ENCODE measurements at places on chromosomes 16 and 17.

DNA sequence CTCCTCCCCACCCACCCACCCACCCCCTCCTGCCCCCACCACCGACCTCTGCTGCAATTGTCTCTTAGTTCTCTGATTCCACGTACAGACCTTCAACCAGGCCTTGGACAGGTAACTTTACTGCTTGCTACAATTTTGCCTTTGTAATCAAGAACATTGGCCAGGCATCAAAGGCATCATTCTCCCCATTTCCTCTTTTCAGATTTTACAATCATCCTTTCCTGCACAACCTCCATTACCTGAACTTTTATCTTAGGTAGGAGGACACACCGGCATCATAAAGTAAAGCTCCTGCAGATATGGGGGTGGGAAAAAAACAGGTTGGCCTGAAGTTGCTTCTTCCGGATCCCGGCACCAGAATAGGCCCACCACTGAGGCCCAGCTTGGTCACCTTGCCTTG, 25.7 kb upstream of the SUPT4H1 start:
- no peak for DNase-seq

- DNase-seq = peak; percentile 24
Observed at GRCh38 chr17:28043741-28044140, 1.3 kb downstream of the NLK start.

DNA sequence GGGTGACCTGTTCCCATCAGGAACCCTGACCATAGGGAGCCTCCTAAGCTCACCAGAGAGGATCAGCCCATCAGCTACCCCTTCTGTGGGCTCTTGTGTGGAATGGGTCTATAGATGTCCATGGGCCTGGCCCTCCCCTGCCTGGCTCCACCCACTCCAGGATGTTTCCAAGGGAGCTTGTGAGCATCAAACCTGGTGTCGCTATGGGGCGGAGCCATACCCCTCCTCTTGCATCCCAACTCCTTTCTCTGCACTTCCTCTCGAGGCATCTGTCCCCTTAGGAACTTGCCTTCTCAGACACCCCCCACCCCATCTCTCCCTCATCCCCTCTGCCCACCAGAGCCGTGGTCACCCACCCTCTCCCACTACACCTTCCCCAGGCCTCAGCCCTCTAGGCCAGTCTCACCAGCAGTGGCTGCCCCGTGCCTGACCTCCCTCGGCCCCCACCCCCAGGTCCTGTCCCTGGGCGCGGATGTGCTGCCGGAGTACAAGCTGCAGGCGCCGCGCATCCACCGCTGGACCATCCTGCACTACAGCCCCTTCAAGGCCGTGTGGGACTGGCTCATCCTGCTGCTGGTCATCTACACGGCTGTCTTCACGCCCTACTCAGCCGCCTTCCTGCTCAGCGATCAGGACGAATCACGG, 10.4 kb downstream of the KCNH6 start:
- no peak for DNase-seq

- DNase-seq = no peak
Observed at GRCh38 chr17:67995570-67996263, 552 bp downstream of the C17orf58 start.

DNA sequence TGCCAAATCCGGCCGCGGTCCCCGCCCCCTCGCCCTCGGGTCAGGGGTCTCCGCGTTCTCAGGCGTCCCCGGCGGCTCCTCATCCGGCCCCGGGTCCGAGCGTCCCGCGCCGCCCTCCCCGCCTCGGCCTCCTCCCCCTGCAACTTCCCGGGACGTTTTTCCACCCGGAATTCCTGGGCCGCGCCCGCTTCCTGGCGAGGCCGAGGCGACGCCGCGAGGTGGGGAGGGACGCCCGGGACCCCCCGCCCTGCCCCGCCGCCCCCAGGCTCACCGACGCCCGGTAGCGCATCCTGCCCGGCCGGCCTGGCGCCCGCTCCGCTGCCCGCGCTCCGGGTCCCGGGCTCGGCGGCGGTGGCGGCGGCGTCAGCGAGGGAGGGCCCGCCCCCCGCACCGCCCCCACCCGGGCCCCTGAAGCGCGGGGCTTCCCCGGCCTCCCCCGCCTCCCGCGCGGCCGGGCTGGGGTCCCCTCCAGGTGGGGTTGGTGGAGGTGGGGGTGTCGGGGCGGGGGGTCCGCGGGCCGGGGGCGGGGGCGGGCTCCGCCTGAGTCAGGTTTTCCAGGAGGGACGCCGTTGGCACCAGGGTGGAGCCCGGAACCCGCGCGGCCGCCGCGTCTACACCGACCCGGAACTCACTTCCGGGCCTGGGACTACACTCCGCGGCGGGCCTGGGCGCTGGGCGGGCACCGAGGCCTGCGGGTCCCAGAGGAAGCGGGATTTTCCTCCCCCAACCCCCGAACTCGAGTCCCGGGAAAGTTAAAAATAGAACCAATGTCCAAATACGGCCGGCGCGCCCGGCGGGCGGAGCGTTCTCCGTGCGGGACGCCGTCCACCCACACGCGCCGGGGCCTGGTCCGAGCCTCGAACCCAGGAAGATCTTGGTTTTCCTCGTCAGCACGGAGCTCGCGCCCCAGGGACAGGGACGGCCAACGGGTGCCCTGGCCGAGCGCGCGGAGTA, 6.8 kb downstream of the MYO1C start:
- peak; percentile 74 for DNase-seq

DNA sequence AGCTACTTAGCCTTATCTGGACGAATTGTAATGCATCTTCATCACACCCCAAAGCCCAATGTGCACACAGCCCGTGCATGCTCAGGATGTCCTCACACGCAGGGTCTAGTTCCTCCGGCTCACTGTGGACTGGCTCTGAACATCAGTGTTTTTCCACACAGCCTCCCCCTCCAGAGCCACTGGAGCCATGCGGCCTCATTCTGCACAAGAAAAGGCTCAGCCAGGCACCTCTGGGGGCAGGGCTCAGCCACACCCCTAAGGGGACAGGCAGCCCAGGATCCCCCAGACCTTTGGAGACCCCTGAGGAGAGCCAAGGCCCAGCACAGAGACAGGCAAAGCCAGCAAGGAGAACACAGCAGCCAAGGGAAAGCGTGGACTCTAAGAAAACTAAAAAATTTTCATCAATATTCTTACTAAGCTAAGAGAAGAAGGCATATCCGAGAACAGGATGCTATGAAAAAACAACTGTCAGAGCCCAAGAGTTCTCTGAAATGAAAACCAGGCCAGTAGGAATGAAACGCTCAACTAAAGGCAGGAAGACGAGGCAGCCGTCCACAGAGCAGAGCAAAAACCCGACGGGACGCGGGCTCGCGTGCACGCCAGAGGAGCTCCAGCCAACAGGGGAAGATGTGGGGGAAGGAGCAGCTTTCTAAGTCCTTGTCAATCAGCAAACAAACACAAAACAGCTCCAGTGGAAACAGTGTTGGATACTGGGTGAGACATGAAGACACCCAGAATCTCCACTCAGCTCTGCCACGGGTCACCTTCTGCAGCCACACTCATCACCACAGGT, 34.5 kb downstream of the MAP1LC3B start:
- DNase-seq = no peak

DNA sequence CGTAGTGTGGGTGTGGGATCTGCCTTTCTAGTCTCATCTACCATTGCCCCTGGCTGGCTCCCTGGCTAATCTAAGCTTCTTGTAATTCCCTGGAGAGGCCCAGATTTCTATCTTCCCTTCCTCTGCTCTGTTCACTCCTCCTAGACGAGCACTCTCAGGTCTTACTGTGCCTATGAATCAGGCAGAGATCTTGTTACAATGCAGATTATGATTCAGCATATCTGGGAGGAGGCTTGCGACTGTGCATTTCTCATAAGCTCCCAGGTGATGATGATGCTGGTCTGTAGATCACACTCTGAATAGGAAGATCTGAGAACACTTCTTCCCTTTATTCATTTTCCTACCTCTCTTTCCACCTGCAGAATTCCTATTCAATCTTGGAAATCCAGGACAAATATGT, 200.1 kb downstream of the CBLN1 start:
- peak; percentile 35 for DNase-seq

- DNase-seq = no peak
Observed at GRCh38 chr17:76176701-76177574, 35.9 kb upstream of the FOXJ1 start.

DNA sequence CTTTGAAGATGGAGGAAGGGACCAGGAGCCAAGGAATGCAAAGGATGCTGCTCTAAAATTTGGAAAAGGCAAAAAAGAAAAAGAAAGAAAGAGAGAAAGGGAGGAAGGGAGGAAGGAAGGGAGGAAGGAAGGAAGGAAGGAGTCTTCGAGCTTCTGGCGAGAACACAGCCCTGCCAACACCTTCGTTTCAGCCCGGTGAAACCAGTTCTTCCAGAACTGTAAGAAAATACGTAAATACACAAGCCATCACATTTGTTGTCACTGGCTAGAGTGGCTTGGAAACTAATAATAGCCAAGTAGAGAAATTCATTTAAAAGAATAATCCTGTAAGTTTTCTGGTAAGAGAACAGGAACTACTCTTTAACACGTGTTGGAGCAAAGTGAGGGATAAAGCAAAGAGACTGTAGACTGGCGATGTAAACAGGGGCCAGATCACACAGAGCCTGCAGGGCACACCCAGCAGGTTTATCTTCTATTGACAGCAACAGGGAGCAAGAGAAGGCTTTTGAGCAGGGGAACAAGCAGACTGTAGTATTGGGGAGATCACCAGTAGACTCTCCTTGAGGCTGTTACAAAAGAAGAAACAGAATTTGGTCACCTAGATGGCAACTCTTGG, 188.7 kb upstream of the MPHOSPH6 start:
- no peak for DNase-seq

- peak; percentile 19 for DNase-seq
Observed at GRCh38 chr16:21598701-21599121, 666 bp upstream of the METTL9 start.

- no peak for DNase-seq
Observed at GRCh38 chr16:85202631-85203461, 90.6 kb upstream of the CIBAR2 start.

GRCh38 chr16:77596261-77596660, 126.1 kb upstream of the NUDT7 start:
- no peak for DNase-seq

GRCh38 chr16:74297145-74297665, 591 bp downstream of the PSMD7 start:
- peak; percentile 46 for DNase-seq

GRCh38 chr16:2358811-2359210, 18.3 kb upstream of the ABCA3 start:
- DNase-seq = no peak

DNA sequence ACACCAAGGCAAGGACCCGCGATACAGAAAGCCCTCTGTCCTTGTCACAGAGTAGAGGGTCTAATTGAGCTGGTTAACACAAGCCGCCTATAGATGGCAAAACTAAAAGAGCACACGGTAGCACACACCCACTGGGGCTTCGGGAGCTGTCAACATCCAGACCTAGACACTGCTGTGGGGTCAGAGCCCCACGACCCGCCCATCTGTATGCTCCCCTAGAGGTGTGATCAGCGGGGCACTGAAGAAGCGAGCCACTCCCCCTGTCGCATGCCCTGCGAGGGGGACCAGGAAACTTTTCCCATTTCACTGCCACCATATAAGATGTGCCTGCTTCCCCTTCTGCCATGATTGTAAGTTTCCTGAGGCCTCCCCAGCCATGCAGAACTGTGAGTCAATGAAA, 1255.8 kb upstream of the CDH8 start:
- DNase-seq = no peak

DNA sequence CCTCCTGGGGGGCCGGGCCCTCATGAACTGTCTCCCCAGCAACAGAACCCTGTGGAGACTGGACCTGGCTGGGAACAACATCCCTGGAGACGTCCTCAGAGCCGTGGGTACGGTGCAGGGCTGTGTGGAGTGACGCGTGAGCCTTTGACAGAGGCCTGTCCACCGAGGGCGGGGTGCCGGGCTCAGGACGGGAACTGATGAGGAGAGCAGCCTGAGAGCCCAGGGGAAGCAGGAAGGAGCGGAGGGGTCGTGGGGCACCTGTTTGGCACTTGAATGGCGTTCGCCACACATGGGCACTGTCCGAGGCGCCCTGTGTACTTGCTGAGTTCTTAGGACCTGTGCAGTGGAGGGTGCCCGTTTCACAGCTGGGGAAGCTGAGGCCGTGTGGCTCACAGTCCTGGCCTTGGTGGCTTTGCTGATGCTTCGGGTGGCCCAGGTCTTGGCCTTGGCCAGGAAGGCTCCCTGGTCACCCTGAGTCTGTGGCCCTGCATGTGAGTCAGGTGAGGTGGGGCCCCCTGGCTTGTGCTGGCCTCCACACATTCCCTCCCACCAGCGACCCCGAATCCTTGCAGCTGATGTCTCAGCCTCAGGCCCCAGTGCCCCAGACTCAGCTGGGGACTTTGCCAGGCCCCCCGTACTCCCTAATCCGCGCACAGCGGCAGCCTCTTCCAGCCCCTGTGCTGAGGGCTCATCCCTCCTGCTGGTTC, 2.4 kb downstream of the LRRC45 start:
- no peak for DNase-seq

GRCh38 chr17:55576996-55577586, 65.8 kb upstream of the SMIM36 start:
- peak; percentile 19 for DNase-seq

DNA sequence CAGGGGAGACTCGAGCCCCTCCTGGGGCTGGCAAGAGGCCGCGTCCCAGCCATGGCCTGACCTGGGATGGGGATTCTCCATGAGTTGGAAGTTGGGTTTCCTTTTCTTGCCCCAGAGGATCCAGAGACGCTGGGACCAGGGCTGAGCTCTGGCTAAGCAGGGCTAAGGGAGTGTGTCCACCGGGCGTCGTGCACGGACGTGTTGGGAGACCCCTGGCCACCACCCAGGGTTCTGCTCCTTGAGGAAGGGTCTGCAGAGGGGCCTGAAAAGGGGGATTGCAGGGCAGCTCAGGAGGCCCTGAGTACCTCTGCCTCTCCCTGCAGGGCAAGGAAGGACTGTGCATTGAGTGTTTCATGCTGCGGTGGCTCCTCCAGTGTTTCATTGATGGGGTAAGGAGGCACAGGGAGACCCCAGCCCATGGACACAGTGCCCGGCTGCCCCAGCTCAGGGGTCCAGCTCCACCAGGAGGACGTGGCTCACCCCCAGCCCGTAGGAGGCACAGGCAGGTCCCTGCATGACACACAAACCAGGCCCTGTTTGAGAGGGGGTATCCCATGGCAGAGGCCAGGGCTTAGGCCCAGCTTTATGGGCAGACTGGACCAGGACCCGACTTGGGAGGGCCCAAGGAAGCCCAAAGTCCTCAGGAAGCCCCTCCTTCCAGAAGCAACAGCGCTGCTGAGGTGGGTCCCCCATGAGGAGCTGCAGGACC, 47.5 kb downstream of the USP22 start:
- DNase-seq = no peak

GRCh38 chr17:41519501-41520224, 973 bp upstream of the KRT15 start:
- no peak for DNase-seq

DNA sequence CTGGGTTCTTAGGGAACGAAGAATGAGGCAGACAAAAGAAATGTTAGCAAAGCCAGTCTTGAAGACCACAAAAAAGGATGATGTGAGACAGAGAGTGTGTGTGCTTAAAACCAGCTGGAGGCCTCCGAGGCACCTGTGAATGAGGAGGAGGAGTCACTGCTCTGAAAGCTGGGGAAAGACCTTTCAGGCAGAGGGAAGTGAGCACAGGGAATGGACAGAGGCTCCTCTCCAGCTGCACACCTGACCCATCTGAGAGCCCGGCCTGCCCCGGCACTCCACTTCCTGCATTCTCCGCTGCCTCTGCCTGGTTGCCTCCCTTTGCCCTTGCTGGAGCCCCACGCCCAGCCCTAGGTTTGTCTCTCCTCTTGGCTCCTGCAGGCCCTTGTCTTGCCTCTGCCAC, 55.2 kb upstream of the SREBF1 start:
- no peak for DNase-seq

- DNase-seq = peak; percentile 92
Observed at GRCh38 chr16:3129137-3130131, 5.4 kb upstream of the ZNF213 start.

Data from RKO (cell line).